ENCODE measurements at places on chromosomes 3 and 15.

DNA sequence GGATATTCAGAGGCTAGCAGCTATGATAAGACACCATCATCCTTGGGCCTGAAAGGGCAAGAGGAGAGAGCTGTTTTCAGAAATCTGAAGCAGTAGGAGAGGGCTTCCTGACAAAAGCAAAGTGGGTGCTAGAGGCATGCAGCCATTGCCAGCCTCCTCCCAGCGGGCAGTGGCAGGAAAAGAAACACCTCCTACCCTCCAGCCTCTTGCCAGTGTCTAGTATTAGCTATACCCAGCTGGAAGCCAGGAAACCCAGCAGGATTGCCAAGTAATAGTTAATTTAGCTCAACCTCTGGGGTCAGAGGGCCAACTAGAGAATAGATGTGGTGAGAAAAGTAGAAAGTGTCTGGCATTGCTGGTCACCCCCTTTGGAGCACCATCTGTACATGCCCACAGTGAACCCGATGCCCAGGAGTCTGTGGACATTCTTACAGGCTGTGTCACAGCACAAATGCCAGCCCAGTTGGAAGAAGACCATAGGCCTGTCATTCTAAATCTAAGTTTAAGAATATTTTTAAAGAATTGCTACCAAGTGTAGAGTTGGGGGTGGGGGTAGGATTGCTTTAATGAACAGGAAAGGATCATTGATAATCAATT is 85.3 kb downstream of the HCN4 start:
- DNase-seq, result no peak

- DNase-seq, result no peak
Observed at GRCh38 chr3:8500989-8501370, 643 bp upstream of the LMCD1 start.

- DNase-seq, result no peak
Observed at GRCh38 chr3:188796122-188796631, 375.6 kb upstream of the TPRG1 start.

- no peak for DNase-seq
Observed at GRCh38 chr3:126277629-126278378, 79.4 kb downstream of the KLF15 start.

- no peak for DNase-seq
Observed at GRCh38 chr3:32862936-32863487, 45.2 kb downstream of the TRIM71 start.

GRCh38 chr3:67389176-67389575 is 265.2 kb downstream of the SUCLG2 start:
- DNase-seq, result no peak

DNA sequence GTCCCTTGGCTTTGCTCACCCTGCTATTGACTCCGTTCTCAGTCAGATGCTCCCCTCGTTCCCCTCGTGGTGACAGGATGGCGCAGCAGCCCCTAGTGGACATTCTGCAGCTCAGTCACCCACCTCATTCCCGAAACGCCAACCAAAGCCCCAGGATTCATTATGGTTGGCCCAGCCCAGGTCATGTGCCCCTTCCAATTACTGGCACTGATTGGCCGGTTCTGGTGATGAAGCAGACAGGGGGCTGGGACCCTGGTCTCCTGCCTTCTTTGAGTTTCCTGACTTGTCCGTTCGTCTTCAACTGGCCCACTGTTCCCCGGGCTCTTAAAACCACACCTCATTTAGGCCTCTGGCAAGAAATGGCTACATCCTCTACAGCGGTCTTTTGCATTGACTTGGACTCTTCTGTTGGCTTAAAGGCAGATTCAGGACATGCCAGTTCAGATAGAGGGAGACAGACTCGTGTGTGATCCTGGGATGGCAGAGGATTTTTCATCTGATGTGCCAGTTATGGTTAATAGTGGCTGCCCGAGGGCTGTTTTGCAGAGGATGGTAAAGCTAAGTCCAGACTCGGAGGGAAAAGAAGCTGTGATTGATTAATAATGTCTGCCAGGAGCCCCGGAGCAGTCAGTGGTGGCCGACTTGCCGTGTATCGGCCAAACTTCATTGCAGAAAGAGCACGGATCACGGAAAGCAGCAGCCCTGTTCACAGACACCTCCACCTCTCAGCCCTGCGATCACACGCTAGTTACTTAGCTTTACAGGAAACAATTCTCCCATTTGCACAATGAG is 37.8 kb downstream of the LSM3 start:
- no peak for DNase-seq

GRCh38 chr3:69094467-69095205 is 9.9 kb downstream of the ARL6IP5 start:
- no peak for DNase-seq

DNA sequence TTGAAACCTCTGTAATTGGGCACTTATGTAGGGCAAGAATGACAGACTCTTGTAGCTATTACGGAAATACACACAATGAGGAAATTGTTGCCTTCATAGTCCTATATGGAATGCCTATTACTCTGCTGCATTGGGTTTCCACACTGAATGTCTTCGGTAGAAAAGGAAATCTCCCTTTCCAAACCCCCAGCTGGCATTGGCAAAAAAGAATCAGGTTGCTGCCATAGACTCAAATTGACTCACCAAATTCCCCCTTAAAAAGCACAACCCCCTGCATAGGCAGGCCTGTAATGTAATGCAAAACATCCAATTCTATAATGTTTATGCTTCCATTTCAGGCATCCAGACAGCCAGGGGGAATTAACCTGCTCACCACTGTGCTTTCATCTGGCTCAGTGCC is 44.8 kb upstream of the NTRK3 start:
- no peak for DNase-seq

DNA sequence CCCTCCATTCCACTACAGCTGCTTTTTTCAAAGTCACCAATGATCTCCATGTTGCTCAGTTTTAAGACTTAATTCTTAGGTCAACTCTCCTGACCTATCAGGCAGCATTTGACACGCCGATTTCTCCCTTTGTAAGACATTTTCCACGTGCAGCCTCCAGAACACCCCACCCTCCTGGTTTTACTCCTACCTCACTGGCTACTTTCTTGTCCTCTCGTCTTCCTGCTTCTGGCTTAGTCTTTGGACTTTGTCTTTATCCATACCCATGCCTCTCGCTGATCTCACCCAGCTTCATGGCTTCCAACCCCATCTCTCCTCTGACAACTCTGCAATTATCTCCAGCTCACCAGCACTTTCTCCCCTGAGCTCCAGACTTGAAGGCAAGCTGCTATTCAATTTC is 99.3 kb upstream of the UMPS start:
- no peak for DNase-seq

- no peak for DNase-seq
Observed at GRCh38 chr3:62884096-62884870, 9.1 kb upstream of the CADPS start.

GRCh38 chr15:81504170-81504905 is 130.3 kb upstream of the TMC3 start:
- no peak for DNase-seq

- no peak for DNase-seq
Observed at GRCh38 chr3:158127250-158128219, 17.6 kb downstream of the RSRC1 start.

DNA sequence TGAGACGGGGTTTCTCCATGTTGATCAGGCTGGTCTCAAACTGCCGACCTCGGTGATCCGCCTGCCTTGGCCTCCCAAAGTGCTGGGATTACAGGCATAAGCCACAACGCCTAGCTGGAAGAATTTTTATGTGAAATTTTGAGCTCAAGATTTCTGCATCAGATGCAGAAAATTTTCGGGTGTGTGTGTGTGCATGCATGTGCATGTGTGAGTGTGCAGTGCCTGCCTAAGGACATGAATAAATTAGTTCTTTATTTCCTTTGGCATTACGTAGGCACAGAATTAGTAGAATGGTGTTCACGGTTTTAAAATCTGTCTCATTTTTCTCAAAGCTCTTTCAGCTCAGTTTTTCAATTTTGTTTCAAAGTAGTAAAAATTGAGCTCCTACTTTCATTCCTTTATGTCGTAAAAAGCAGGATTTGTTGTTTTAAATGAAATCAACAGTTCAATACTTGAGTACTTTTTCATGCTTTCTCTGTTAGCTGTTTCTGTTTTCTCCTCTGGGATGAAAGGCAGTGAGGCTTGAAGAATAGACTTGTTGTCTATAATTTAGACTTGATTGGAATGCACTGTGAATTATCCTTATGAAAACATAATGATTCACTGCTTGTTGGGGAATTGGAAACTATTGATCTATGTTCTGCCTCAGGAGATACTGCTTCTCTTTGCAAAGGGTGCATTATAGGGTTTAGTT is 23.3 kb upstream of the RAB11A start:
- no peak for DNase-seq

- no peak for DNase-seq
Observed at GRCh38 chr3:156685198-156685597, 10.8 kb downstream of the TIPARP start.

DNA sequence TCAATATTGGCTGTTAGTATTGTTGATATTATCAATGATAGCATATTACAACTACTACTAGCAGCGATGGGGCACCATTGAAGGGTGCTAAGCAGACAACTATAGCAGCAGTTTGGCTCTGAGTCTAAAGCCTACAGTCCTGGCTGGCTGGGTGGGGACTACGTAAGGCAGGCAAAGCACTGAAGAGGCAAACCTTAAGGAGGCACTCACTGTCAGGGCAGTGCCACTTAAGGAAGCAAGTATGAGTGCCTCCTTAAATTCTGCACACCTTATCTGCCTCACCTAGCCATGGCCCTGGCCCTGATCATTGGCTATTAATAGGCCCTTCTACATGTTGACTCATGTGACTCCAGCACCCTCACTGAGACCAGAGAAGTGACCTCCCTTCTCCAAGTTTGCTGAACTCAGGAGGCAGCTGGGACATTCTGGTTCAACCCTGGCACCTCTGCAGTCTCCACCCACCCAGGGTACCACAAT is 20.6 kb downstream of the CDCP1 start:
- no peak for DNase-seq

- no peak for DNase-seq
Observed at GRCh38 chr15:61660579-61660978, 399.7 kb downstream of the VPS13C start.

- no peak for DNase-seq
Observed at GRCh38 chr3:129604767-129605166, 1.7 kb downstream of the PLXND1 start.

GRCh38 chr15:69794645-69795469 is 302.9 kb downstream of the TLE3 start:
- peak; percentile 26 for DNase-seq

GRCh38 chr3:50089609-50089945 is 858 bp downstream of the RBM5 start:
- no peak for DNase-seq

DNA sequence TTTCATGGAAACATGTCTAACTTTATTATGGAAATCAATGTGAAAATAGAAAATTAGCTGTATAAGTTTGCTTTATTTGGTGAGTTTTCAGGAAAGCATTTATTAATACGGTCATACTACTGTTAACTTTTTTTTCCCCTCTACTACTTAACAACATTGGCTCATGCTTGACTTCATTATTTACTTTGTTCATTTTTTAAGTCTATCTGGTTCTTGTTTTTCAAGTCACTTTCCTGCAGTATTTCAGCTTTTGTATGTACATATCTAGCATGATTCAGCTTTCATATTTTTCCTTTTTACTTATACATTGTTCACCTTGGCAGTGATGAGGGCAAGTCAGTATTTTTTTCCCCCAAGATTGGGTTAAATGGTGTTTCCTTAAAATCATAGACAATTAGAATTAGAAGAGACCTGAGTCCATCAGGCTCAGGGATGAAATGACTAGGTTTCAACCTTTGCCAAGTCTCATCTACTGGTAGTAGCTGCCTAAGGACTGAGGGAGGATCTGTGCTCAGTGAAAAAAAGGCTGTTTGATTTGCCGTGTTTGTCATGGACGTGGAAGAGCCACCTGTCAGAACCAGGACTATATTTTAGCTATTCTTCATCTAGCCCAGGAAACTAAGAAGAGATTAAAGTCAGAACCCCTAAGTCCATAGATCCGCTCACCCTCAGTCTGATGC is 15.4 kb downstream of the TMOD3 start:
- no peak for DNase-seq

DNA sequence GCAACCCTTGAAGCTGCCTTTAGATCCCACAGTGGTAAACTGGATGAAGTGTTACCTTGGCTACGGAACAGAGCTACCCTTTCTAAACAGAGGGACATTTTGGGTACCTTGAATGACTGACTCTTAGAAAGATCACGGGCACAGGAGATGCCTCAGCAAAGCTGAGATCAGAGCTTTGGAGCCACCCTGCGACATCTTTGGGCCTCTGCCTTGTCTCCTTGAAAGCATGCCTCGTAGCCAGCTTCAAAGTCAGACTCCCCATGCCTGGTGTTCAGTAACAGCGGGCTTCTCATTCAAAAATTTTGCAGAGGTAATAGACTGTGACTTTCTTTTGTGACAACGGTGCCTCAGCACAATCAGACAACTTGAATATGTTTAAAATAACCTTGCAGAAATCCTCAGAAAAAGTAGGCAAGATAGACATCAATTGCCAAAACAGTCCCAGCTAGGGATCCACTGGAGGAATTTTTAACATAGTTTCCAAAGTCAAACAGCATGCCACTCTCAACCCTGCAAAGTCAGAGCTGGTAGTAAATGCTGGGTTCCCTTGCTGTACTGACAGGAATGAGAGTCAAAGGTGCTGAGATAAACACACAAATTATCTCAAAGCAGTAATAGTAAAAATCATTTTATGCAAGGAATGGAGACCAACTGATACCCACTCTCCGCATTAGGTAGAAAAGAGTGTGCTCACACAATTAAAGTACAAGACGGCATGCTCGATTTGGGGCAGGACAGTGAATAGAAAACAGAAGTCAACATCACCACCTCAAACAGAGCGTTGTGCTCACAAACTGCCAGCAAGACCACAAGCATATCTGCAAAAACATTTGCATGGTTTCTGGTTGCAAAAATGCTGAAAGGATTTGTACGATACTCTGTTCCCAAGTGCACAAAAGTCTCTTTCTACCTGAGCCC is 82.1 kb downstream of the MYO1E start:
- DNase-seq, result no peak

- DNase-seq, result no peak
Observed at GRCh38 chr3:50454481-50455070, 48.9 kb downstream of the CACNA2D2 start.

GRCh38 chr15:44811337-44811736 is 75.0 kb downstream of the TRIM69 start:
- no peak for DNase-seq

DNA sequence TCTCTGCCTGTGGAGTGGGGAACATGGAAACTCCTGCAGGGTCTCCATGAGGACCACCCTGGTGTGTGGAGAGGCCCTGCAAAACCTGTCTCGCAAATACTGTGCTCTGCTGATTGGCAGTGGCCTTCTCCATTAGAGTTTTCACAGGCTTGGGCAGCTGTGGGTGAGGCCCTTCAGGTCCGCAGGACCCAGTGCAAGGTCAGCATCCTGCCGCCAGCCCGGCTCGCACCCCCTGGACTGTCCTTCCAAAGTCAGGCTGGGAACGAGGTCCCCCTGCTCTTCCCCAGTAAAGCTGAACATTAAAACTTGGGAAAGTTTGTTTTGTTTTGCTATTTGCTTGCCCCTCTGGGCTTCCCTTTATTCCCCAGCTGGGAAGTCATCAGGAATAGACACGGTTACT is 85.0 kb upstream of the PLXNA1 start:
- DNase-seq, result no peak

Data from kidney epithelial cell (primary cell).